ENCODE measurements at places on chromosomes 4 and X.
A peak's percentile ranks its signal among the peaks of the same experiment; 100 is the strongest.

GRCh38 chrX:129718676-129719075, 20.1 kb upstream of the XPNPEP2 start:
- DNase-seq, result no peak

DNA sequence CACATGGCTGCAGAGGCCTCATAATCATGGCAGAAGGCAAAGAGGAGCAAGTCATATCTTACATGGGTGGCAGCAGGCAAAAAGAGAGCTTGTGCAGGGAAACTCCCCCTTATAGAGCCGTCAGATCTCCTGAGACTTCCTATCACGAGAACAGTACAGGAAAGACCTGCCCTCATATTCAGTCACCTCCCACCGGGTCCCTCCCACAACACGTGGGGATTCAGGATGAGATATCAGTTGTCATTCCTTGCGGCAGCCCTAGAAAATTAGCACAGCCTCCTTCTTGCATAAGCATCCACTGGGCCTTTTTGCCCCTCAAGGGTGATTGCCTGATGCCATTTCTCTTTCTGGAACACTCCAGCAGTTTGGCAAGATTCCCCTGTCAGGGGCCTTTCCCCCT, 61.7 kb upstream of the STX18 start:
- DNase-seq, result no peak

GRCh38 chr4:152515678-152516077, 20.2 kb downstream of the FBXW7 start:
- no peak for DNase-seq

DNA sequence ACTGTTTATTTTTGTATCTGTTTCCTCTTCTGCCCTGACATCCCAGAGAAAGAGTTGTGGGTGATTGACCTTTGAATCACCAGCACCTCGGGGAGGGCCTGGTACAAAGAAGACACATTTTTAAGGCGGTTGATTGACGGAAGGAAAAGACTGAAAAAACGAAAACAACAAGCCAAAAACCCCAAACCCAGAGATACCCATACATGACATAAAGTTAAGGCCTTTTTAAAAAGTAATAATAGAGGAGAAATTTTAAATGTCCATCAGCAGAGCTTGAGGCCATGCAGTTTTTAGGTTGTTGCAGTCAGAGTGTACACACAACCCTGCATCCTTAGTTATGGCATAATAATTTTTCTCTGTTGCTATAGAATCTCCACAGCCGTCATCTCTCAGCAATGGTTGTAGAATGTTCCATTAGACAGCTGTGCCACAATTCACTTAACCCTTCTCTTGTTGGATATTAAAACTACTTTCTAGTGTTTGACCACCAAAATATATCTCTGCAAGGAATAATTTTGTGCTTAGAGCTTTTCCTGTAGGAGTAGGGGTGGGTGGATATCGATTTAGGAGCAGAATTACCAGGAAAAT, 110.2 kb downstream of the GNL3L start:
- DNase-seq, result no peak

DNA sequence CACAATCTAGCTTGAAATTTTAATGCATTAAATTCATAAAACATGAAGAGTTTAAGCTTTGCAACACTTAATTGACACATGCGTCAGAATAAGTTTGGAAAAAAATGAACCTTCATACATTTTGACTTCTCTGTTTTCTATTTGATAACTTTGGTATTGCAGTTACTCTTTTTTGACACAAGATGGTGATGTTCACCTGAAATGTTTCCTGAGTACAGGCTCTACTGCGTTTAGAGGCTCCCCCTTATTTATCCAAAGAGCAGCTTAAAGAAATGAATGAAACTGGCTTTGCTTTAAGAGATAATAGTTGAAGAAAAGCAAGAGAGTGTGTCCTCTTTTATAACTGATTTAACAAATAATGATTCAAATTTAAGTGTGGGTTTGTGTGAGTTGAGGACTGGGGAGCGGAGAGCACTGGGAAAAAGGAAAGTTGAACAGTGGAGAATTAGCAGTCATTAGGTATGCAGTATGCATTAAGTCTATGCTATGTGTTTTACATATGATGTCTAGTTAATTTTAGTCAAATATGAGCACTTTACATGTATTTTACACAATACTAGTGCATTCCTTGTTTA, 180.6 kb upstream of the NUDT6 start:
- DNase-seq, result peak; percentile 29

DNA sequence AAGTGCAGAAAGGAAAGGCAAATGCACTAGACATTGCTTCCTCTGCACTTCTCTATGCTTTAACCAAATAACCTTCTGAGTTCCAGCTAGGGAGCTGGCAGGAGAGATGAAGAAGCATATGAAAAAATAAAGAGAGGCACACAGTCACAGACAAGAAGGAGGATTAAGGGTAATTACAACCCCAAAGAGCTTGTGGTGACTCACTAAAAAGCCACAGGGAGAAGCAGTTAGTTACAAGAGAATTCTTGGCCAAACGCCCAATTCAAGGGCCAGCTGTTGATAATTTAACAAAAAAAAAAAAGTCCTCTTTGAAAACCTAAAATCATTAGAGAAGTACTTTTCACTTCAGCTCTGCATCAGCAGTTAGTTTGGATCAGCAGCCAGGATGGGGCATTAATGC, 478.0 kb downstream of the KCNIP4 start:
- peak; percentile 51 for DNase-seq
